GM12892 (cell line): ENCODE measurements at places on chromosomes 13 and 19.

DNA sequence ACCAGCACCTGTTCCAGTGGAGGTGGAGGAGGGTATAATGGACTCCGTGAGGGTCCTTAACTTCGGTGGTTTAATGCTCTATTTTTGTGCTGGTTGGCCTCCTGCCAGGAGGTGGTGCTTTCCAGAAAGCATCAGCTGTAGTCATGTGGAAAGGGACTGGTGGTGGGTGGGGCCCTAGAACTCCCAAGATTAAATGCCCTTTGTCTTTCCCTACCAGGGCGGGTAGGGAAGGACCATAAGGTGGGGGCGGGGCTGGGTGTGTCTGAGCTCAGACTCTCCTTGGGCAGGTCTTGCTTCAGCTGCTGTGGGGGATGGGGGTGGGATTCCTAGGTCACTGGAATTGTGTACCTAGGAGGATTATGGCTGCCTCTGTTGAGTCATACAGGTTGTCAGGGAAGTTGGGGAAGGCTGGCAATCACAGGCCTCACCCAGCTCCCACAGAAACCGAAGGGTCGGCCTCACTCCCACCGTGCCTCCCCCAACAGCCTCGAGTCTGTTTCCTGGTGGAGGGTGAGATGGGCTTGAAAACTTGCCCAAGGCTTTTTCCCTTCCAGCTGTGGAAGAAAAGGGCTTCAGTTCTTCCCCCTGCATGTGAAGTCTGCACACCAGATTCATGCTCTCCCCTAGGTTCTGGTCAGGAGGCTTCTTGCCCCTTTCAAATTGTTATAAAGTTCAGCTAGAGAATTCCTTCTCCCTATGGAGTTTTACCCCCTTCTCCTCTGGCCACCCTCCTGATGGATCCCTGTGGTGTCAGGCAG is 60.3 kb upstream of the CLDN10 start:
- no peak for DNase-seq

DNA sequence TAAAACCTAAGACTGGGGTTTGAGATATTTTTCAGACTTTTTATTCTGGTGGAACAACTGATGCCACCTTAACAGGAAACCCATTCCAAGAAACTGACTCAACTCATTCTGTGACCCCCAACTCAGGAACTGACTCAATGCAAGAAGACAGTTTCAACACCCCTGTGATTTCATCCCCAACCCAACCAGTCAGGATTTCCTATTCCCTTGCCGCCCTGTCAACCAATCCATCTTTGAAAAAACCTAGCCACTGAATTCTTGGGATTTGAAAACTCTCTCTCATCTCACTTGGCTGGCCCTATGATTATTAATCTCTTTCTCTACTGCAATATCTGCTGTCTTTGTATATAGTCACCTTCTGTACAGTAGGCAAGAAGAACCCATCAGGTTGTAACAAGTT is 1211.9 kb upstream of the ATXN8OS start:
- no peak for DNase-seq

GRCh38 chr13:46839399-46839798 is 42.4 kb upstream of the ESD start:
- DNase-seq: no peak

DNA sequence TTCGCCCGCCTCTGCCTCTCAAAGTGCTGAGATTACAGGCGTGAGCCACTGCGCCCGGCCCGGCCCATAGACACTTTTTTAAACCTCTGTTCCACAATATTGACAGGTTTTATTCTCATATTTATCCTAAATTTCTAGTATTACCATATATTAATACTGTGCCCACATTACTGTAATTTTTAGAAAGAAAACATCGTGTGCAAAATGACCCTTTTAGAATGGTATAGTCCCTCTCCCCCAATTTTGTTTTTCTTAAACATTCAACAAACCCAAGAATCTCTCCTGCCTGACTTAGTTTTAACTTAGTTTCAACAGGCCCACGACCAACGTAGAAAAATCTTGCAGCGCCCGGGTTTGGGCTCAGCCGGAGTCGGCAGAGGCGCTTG is 9.1 kb downstream of the CDX2 start:
- DNase-seq: no peak

DNA sequence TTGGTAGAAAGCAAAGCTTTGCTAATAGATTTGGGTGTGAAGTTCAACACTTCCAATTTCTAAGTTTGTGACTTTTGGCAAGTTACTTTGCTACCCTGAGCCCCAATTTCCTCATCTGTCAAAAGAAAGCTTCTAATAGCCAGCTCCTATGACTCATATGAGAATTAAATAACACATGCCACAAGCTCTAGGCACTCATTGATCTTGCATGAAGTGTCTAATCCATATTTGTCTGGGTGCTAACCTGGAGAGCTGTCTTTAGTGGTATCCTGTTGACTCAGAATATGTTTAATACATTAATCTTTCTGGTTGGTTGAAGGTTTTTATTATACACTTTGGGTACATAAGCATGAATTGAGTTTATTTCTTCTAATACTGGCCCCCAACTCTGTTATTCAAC is 188.8 kb downstream of the POSTN start:
- DNase-seq: no peak
